H4 (cell line): ENCODE measurements at places on chromosomes 11 and 22.

DNA sequence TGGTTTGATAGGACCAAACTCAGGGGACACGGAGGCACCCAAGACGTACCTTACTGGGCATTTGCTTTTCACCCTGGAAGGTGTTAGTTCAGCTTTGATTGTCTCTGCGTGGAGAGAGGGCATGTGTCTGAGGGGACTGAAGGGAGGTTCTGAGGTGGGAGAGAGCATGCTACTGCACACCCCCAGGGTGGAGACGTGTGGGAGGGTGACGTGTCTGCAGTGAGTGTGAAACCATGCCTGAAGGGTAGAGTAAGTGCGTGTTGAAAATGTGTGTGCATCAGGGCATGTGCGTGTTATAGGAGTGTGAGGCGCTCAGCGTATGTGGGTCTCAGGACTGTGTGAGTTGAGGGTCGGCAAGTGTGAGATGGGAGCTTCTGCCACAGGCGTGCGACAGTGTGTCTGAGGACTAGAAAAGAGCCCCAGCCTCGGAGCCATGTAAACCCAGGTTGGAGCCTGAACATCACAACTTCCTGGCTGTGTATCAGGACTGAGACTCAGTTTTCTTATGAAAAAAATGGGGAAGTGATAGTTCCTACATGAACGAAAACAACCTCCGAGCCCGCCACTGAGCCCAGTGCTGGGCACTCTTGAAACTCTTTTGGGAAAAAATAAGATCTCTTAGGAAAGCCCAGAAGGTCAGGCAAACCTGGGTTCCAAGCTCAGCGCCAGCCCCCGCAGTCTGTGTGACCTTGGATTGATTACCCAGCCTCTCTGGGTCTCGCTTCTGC is 11.8 kb upstream of the KCNJ11 start:
- DNase-seq = no peak

- DNase-seq = no peak
These were observed 3.6 kb upstream of the SHANK2 start for GRCh38 chr11:71255800-71256479.

DNA sequence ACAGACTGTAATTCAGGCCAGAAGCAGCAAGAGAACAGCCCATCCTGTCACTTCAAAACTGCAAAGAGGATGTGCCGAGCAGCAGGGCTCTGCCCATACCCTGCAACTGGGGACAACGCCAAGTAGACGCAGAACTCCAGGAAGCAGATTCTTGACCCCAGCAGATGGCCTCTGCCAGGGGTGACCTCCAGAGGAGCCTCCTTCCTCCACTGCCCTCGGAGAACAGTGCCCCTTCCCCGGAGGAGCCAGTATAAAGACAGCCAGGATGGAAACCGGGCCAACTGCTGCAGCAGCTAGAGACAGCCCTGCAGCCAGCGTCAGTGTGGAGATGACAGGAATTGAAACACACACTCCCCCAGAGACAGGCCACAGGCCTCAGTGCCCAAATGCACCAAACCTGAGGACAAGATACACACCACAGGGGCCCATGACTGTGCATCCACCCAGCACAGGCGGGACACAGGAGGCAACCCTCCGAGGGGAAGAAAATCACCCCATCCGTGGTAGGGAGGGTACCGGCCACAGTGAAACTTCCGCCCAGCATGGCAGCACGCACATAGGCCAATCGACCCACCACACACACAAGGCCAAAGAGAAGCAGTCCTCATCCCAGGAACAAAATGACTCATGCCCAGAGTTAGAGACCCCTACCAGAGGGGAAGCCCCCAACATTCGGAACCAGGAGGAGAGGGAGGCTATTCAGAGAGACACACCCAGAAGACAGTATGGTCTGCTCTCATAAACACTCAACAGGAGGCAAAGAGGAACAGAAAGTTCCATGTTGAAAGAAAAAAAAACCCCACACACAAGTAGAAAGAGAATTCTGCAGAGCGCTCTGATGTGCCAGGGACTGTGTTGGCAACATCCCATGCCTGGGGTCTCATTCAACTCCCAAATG is 5.6 kb downstream of the AHNAK start:
- no peak for DNase-seq

- DNase-seq = no peak
These were observed 1.9 kb downstream of the CLDN5 start for GRCh38 chr22:19522190-19522880.

GRCh38 chr22:41647771-41648170 is 26.7 kb downstream of the XRCC6 start:
- no peak for DNase-seq

DNA sequence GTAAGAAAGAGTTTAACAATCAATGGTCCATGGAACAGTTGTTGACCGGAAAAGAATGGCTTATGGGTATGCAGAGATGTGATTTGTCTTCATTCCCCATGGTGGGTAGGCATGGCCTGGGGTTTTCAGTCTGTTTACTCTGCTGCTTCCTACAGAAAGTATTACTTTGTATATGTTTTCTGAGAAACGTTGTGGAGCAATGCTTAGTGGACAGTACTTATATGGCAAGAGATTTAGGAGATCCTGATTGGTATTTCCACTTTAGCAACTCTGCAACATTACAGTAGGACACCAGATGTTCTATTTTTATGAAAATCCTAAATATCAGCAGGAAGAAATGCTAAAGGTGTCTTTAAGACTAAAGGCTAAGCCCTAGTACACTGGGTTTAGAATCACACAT is 309.1 kb downstream of the AASDHPPT start:
- DNase-seq = no peak

- DNase-seq = no peak
These were observed 1173.9 kb downstream of the LRRC4C start for GRCh38 chr11:40285558-40285957.

DNA sequence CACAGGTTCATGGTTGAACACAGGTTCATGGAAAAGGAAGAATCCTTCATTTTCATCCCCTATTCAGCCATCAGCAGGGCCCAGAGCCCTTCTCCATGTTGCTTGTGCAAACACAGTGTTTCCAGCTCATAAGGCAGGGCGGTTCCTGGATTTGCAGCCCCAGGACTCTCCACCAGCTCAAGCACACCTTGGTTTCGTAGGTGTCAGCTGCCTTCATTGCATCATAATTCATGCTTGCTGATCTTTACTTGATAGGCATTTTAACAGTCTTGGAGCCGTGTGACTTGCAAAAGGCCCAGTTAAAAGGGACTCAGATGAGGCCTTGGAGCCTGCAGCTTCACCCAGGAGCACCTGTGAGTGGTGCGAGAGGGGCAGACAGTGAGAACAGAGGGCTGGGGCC is 318.1 kb upstream of the B3GAT1 start:
- DNase-seq = no peak

GRCh38 chr22:45039133-45039532 is 29.3 kb upstream of the PHF21B start:
- no peak for DNase-seq

DNA sequence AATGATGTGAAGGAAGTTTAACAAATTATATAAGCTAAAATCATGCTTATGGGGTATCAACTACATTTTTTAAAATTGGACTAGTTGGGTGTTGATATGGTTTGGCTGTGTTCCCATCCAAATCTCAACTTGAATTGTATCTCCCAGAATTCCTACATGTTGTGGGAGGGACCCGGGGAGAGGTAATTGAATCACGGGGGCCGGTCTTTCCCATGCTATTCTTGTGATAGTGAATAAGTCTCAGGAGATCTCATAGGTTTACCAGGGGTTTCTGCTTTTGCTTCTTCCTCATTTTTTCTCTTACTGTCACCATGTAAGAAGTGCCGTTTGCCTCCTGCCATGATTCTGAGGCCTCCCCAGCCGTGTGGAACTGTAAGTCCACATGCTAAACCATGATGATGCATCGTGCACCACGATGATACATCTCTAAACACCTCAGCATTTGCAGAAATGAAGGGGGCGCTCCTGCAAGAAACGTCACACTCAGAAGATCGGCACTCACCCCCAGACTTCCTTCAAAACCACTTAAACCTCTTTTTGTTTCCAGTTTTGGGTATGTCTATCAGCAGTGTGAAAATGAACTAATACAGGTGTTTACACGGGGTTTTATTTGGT is 340.0 kb downstream of the SHANK2 start:
- no peak for DNase-seq

DNA sequence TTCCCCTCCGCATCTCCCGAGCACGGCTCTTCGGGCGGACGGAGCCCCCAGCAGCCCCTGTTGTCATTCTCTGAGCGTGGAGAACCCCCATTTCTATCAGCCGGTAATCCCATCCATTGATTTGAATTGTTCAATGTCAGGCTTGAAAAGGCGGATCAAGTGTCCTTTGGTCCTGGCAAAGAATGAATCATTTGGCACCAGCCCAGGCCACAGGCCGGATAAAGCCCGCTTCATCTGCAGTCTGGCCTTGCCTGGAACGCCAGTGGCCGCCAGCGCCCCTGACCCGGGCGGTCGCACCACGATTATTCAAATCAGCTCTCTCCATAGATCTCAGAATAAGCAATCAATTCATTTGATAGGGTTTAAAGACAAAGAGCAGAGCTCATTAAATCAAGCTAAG is 188.9 kb downstream of the BRD1 start:
- DNase-seq = no peak

GRCh38 chr22:26045860-26046259 is 123.4 kb upstream of the SEZ6L start:
- DNase-seq = no peak

- peak; percentile 19 for DNase-seq
These were observed 11.0 kb upstream of the MS4A6A start for GRCh38 chr11:60193687-60194433.
